T-helper 17 cell (primary cell): ENCODE measurements at places on chromosomes 2 and 18.

DNA sequence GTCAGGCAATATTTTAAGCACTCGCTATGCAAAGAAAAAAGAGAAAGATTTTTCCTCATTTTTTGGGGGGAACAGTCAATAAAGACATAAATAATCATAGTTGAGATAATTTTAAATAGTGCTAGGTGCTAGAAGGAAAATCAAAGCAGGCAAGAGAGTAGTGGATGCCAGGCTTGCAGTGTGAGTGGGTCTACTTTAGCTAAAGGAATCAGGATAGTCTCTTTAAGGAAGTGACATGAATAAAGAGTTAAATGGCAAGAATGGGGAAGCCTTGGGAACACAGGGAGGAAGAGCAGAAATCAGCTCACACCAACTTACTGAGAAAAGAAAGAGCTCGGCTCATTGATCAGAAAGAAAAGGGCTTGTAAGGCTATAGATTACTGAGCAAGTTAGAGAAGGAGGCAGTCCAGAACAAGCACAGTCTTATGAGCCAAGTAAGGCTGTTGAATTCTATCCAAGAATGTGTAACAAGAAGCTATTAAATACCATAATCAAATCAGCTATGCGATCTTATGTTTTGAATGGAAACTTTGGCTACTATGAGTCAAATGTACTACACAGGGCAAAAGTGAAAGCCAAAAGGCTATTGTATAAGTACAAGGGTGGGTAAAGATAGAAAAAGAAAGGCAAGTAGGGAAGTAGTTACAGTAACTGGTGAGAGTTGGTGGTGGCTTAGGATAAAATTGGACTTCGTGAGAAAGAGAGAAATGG, 833.8 kb upstream of the PIK3C3 start:
- no peak for DNase-seq

DNA sequence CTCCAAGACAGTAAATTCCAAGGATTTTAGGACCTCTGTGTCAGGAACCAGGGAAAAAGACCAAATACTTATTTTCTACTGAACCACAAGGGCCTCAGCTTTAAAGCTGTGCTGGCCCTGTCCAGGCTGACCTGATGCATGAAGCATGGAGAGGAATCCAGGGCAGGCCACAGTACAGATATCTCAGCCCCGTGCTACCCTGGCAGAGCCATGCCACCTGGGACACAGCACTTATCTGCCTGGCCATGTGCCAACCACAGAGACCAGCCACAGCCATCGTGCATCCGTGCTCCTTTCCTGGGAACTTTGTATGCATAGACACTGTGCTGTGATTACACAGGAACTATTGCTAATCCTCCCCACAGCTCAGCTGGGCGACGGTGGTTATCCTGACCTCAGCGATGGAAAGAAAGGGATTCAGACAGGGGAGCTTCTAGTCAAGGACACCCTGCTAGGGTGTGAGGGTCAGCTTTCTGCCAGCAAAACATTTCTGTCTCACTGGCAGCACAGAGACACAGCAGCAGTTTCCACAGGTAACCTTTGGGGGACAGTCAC, 687.4 kb upstream of the ID2 start:
- DNase-seq = no peak

DNA sequence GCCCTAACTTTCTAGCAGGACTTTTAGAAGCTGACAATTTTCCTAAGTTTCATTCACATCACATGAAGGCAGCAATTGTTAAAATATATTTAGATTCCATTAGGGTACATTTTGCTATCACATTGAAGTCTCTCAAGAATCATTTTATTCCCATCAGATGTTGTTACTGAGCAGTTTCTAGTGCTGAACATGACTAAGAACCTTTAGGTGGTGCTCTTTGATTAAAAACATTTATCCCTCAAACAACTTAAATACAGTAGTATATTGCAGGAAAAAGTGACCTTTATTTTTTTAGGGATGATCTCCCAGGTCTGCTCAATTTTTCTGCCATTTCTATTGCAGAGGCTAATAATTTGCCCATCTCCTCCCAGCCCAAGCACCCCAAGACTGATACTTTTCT, 22.9 kb upstream of the NARS1 start:
- DNase-seq = no peak

GRCh38 chr18:9086624-9087023, 15.9 kb upstream of the NDUFV2 start:
- no peak for DNase-seq

DNA sequence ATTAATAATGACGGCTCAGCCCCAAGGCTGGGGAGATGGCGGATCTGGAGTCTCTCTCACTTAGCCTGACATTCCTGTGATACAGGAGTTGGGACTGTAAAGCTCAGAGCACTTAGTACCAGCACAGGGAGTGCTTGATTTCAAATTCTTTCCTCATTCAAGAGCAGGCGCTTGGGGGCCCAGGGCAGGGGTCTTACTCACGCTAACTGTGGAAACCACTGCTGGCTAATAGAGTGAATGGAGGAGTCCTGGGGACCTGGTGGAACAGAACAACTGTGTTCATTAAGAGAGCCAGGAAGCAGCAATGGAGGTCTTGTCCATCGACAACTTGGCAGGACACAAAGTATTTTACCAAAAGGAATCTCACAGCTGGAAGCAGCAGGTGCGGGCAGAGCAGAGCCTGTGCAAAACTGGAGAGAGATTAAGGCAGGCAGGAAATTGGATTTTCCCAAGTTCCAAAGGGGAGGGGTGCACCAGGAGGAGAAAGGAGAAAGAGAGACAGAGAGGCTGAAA, 358.9 kb downstream of the TNS1 start:
- no peak for DNase-seq

DNA sequence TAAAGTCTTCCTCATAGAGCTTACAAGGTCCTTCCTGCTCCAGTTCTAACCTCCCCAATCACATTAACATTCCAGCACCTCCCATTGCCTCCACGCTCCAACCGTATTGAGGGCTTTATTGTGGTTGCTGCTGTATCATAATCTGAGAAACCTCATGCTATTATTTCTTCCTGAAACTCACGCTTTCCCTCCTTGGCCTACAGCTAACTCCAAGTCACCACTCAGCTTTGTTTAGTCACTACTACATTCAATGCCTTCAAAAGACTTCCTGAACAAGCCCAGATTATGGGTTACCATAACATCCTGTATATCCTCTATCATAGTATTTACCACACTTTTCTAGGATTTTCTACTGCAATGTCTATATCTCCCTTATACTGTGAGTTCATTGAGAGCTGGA, 230.4 kb downstream of the IKZF2 start:
- DNase-seq = no peak

GRCh38 chr2:156064540-156064939, 268.0 kb downstream of the NR4A2 start:
- DNase-seq = no peak

GRCh38 chr2:237411092-237411601, 2.8 kb downstream of the COL6A3 start:
- DNase-seq = no peak

DNA sequence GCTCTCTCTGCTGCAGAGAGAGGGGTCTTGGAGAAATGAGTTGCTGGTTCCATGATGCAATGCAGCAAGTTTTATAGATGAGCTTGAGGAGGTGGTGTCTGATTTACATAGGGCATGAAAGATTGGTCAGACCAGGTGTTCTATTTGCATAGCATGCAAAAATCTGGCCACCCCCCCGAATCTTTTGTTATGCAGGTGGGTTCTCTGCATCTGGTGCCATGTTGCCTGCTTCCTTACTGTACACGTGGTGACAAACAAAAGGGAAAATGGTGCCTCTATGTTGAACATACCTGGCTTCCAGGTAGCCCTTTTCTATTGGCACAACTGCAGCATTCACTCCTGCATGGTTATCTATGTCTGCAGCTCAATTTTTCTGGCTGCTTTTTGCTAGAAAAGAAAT, 169.4 kb downstream of the GALNT1 start:
- no peak for DNase-seq

- DNase-seq = no peak
Measured at GRCh38 chr18:45761512-45762114, 37.6 kb downstream of the SLC14A1 start.

DNA sequence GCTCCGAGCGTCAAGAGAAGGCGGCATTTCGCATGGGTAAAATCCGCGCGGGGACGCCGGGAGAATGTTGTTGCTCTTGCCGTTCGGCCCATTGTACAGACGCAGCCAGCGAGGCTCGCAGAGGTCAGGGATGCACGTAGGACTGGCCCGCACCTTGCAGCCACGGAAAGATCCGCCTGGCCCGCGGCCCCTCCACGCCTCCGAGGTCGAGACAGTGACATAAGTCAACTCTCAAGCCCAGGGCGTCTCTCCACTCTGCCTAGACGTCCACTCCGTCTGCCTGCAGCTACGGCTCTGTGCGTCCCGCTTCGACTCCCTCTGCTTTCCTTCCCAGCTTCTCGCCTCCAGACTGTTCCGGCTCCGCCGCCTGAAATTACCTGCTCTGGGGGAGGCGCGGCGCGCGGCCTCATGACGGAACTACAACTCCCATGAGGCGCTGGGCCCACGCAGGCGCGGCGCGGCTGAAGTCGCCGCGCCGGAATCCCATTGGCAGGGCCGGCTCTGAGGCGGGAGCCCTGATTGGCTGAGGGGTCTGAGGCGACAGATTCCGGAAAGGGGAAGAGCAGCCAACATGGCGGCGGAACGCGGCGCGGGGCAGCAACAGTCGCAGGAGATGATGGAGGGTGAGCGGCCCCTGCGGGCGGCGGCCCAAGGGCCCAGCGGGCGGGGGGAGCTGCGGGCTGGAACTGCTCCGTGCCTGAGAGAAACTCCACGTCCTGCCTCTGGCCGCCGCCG, at the start of gene PPP1R7:
PPP1R7 (plus strand) TSS at position 543 of the 735 bp plus-strand sequence; CDS start at position 572, 29 bp downstream.
- peak; percentile 88 for DNase-seq

GRCh38 chr2:168928113-168928831, 27.2 kb downstream of the G6PC2 start:
- DNase-seq = no peak

GRCh38 chr18:13643261-13643751, 83.1 kb downstream of the FAM210A start:
- DNase-seq = no peak

DNA sequence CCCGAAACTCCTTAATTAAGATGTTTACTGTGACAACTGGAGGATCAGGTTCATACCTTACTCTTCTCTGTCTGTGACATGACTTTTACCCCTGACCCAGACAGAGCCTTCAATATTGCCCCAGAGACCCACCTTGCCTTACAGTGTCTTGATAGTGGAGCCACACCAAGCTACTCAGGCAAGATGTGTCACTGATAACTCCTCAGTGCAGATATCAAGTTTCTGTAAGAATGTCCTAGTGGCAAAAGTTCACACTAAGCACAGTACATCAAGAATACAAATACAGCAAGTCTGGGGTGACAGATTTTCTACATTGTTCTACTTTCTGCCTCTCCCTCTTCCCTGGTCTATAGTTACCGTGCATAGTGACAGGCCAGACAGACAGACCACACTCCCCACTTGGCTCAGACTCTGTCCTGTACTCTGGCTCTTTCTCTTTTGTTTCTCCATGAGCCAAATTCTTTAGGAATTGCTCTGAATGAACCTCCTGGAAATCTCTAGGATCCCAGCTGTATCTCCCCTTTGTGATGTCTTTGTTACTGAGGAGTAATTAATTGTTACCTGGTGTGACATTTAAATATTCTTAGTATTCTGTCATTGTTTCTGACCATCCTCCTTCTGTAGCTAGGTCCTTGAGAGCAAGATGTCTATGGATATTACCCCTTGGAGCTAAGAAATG, 24.1 kb upstream of the APOB start:
- no peak for DNase-seq

- DNase-seq = no peak
Measured at GRCh38 chr2:147045113-147045512, 799.7 kb upstream of the ACVR2A start.

DNA sequence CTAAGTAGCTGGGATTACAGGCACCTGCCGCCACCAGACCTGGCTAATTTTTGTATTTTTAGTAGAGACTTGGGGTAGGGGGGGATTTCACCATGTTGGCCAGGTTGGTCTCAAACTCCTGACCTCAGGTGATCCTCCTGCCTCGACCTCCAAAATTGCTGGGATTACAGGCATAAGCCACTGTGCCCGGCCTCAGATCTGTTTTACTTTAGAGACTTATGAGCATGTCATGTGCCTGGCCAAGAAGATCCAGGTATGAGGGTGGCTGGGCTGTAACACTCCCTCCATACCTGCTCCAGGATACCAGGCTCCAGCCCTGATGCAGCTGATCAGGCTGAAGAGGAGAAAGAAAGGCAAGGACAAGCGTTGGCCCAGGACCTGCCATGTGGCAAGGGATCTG, 125.0 kb downstream of the LPIN1 start:
- no peak for DNase-seq

- no peak for DNase-seq
Measured at GRCh38 chr18:79092874-79093273, 23.7 kb downstream of the ATP9B start.

DNA sequence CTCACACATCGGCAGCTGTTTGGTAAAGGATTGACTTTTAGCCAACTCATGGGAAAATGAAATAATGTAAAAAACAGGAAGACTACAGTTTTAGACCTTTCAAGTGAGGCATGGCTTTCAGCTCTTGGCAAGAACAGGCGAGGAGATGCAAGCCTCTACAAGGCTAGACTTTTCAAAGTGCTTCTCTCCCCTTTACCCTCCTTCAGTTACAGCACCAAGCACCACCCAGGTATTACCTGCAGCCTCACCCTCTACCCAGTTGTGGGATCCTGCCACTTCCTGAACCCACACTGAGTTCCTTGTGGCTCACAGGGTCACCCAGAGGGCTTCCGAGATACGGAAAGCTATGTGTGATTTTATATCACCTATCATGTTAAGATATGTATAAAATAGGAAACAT, 14.7 kb downstream of the UGT1A10 start:
- DNase-seq = no peak

GRCh38 chr2:102294802-102295489, 16.4 kb upstream of the IL1RL1 start:
- no peak for DNase-seq

DNA sequence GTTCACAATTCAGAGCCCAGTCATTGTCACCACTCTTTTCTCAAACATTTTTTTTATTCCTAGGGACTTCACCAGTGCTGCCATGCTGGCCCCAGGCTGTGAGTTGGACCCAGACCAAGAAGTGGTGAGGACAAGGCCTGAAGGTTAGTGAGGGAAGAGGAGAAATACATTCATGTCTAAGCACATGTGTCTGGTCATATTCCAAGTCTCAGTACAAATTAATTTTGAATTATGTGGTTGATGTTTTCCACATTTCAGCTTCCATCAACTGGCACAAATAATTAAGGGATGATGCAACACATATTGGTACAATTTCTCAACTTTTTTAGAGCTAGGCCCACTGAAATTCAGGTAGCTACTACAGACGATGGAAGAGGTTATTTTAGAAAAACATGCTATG, 106.6 kb upstream of the UPP2 start:
- no peak for DNase-seq

- DNase-seq = no peak
Measured at GRCh38 chr2:88212251-88212790, 42.2 kb downstream of the THNSL2 start.
